Kidney capillary endothelial cell (primary cell): ENCODE measurements at places on chromosomes 6 and 20.

- no peak for DNase-seq
Measured at GRCh38 chr20:57612436-57612835, 7.8 kb downstream of the ZBP1 start.

DNA sequence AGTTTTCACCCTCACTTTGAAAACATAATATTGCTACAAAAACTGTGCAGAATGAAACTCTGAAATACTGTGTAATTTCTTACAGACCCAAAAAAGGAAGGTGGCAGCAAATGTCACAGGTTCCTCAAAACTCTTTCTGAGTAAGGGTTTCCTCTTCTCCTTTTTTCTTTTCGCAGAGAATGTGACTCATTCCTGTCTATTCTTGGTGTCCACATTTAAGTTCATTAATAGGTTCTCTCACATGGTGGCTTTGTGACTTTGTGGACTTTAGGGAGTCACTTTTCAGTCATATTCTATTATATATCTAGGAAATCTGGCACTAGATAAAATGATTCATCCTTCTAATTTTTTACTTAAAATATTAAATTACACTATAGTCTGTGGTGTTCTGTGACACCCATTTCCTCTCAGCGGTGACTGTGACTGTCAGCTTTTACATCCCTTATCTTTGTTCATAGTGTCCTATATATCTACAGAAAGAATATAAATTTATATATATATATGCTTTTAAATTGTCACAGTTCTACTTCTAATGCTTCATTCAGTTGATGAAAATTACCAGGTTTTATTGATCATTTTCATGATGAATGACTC lies 126.8 kb upstream of the HCRTR2 start:
- DNase-seq: no peak

DNA sequence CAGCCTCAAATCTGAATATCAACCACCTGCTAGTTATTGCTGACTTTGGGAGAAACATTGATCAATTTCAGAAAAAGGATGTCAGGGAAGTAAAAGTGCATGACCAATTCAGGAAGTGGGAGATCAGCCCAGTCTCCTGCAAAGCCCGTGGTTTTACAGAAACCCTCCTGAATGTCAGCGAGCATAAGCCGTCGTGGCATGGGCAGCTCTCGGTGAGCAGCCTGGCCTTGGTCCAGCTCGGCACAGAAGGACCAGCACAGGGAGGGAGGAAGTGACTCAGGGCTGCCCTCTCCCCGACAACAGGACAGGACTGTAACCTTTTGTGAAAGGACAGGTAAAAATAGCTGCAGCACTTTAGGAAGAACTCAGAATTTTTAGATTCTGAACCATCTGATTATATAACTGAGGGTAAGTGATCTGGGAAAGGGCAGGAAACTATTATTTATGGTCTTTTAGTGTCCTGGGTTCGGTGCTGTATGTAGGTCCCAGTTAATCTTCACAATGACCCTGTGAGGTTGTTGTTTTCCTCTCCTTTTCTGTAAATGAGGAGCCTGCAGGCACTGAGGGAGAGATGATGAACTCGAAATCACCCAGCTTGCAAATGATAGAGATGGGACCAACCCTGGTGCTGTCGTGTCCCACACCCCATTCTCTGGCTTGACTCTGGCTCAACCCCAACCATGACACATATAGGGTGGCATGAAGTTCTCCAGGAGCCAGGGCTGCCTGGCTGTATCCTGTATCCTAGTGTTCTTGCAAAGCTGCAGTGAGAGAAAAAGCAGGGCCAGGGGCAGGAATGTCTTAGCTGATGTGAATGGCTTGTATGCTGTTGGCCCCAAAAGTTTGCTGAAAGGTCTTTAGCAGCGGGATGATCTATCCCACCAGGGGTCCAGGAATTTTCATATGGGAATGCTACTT lies 37.6 kb downstream of the NRN1 start:
- peak; percentile 63 for DNase-seq

DNA sequence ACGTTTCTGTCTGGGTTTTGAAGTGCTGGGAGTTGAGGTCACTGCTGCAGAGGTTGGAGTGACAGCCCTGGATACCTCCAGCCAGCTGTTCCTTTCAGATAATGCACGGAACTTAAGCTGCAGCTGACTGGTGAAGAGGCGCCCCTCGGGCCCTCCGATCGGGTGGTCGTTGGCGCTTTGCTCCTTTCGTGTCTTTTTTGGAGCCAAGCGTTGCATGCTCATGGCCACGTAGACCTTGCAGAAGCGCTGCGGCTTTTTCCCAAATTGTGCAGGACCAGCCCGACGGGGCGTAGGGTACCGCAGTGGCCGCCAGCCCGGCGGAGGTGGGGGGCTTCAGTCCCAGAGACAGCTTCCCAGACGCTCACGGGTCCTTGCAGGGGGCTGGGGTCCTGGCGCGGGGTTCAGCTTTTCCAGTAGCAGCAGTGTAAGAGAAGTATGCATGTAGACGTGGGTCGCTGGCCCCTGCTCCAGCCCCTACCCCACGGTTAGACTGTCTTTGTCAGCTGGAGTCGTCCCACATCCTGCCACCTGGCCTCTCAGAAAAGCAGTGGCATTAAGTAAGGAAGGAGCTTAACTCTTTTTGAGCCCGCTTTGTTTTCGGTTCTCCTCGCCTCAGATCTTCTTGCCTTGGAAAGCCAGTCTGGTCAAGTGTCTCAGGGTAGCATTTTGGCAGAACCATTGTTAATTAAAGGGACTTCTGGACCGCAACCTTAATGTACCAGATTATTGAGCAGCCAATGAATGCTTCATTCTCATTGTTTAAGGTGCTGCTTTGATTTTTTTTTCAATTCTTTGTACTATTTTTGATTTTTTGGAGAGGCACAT lies 838 bp downstream of the TNFAIP3 start:
- no peak for DNase-seq

- DNase-seq: no peak
Measured at GRCh38 chr6:128057541-128057940, 156.7 kb upstream of the THEMIS start.

GRCh38 chr6:31680226-31681134 lies at the start of gene LY6G5C:
TSS of gene LY6G5C (minus strand) at chr6:31681067. CDS start at chr6:31680373, 694 bp downstream.
- DNase-seq: peak; percentile 63

DNA sequence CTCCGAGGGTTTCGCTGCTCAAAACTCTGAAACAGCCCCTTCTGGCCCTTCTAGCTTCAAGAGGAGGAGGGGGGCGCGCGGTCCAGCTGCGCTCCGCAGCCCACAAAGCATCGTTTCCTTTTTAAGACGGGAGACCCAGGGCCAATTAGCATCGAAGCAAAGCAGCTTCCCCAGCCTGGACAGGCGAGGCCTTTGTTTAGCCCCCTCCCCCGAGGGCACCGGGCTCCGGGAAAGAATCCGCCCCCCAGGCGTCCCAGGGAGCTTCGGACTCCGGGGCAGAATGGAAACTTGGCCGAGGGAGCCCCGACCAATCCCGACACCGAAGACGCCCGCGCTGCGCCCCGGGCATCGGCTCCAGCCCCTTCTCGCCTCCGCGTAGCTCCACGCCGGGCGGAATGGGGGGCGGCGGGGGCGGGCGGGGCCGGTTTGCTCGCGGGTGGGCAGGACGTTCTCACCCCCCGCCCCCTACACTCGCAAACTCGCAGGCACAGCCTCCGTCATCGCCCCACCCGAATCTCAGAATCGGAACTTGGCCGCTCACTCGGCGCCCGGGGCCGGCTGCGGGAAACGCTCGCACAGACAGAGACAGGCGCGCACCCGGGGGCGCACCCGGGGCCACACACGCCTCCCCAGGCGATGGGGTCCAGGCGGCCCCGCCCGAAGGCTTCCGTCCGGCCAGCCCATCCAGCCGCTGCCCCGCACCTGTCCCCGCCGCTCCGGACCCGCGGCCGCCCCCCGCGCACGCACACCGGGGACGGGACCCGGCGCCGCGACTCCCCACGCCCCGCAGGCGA lies 628 bp downstream of the NKAIN4 start:
- no peak for DNase-seq

- DNase-seq: no peak
Measured at GRCh38 chr20:57208198-57208597, 58.2 kb downstream of the BMP7 start.

GRCh38 chr20:9021699-9022098 lies 47.2 kb upstream of the PLCB4 start:
- no peak for DNase-seq

DNA sequence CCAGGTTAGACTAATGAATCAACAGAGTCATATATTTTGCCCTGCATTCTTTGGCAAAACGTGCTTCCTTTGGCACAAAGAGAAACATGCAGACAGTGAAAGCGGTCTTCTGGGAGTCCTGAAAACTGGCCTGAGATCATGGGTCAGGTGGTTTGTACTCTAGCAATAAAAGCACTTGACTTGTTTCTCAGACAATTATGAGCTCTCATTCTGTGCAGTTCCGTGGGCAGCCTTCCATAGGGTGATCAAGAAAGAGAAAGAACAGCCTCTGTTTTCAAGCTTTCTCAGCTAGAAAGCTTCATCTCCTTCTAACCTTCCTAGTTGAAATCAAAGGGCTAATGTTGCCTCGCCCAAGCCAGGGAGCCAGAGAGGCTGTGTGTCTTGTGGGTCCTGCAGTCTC lies 62.7 kb upstream of the ISM1 start:
- no peak for DNase-seq

GRCh38 chr20:9144643-9145042 lies 75.8 kb downstream of the PLCB4 start:
- no peak for DNase-seq

- DNase-seq: no peak
Measured at GRCh38 chr6:41731561-41732086, 3.8 kb downstream of the TFEB start.

DNA sequence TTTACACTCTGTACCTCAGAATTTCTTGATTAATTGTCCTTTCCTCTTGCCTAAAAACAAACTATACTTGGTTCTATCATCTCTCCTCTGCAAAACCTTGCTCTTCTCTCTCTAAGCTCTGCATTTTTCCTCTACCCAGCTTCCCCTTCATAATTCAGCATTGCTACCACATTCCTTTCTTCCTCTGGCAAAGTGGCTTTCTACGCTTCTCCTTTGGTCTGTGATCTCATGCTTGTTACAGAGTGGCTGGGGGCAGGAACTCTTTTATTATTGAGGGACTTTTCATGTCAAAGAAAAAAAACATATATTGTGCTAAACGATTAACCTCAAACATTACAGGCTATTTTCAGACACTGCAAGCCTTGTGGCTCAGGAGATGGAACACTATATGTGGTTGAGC lies 333.3 kb upstream of the KCNQ5 start:
- DNase-seq: no peak

GRCh38 chr6:83365931-83366330 lies 64.9 kb downstream of the ME1 start:
- DNase-seq: no peak

- DNase-seq: no peak
Measured at GRCh38 chr20:45727044-45727443, 4.9 kb downstream of the SPINT4 start.

GRCh38 chr6:13492357-13492756 lies 5.0 kb upstream of the GFOD1 start:
- no peak for DNase-seq

DNA sequence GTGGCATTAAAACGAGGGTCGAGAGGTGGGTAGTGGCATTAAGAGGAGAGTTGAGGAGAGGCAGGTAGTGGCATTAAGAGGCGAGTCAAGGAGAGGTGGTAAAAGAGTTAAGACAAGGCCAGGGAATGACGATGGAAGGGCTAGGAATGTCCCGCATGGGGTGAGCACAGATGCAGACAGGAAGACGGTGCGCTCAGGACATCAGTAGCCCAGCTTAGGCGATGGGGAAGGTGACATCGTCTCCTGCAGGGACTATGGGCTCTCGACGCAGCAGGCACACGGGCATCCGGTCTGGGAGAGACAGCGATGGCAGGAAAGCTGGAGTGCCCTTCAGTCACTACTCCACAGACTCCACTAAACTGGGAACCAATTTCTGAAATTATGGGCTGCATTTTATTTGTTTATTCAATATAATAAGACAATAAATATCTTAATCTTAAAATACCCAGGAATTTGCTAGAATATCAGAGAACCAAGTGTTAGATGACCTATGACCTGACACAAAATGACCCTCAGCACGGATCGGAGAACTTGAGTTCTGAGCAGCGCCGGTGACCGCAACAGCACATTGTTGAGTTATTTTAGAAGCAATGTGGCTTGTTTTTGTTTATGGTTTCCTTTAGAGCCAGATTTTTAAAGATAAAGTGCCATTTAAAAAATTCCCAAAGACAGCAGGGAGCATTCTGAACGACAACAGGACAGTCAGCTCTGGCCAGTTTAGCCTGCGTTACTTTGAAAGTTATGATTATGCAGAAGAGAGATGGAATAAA lies 177.7 kb downstream of the SMOC2 start:
- no peak for DNase-seq

GRCh38 chr20:5044075-5044620 lies 42.8 kb upstream of the SLC23A2 start:
- no peak for DNase-seq

DNA sequence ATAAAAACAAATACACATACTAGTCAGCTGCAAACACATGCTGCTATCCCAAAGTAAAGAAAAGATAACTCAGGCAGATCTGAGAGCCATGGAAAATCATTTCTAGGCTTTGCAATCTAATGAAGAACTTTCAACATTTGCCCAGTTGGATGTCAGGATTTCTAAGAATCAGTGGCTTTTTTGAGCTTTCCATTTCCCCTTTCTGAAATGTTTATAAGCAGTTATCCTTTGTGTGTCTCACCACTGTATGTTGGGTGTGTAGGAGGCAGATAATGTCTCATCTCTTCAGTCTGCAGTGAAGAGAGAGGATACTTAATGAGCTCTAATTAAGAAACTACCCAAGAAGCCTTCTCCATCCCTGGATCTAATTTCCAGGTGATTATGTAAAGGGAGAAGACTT lies 43.6 kb downstream of the RGS17 start:
- no peak for DNase-seq

DNA sequence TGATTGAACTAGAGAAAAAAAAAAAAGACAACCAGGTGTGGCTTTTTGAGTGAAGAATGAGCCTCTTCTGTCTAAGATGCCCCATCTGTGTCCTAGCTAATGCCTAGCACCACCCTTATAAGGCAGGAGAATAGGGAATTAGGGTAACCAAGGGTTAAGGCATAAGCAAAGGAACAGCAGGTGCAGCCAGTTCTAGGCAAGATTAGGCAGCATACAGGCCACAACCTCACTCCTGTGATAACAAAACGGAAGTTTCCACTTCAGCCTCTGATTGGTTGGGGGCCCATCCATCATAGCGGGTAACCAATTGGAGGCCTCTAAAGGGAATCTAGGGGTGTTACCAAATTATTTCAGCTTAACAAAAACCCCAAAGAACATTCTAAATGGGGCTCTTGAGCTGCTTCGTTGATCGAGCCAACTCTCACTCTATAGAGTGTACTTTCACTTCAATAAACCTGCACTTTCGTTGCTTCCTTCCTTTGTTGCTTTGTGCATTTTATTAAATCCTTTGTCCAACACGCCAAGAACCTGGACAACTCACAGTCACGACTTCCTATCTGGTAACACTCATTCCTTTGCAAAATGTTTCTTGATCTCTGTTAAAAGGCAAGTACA lies 61.9 kb upstream of the TAGAP start:
- peak; percentile 27 for DNase-seq
